ENCODE measurements at places on chromosomes 1 and 21.

DNA sequence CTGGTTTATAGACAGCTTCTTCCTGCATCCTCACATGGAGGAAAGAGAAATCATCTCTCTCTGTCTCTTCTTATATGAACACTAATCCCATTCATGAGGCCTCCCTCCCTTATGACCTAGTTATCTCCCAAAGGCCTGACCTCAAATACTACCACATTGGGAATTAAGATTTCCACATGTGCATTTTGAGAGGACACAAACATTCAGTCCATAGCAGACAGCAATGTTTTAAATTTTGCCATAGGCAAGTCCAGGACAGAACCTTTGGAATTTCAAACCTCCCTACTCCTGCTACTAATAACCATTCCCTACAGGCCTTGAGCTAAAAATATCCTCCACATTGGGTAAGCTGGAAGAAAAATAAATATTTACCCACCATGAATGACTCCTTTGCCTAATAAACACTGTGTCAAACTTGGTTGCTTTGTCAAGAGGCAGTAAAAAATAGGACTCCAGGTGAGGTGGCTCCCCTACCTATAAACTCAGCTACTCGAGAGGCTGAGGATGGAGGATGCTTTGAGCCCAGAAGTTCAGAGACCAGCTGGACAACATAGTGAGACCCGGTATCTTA, 113.7 kb downstream of the ZNF281 start:
- DNase-seq, result no peak

GRCh38 chr1:31701091-31701736, 2.6 kb downstream of the COL16A1 start:
- no peak for DNase-seq

DNA sequence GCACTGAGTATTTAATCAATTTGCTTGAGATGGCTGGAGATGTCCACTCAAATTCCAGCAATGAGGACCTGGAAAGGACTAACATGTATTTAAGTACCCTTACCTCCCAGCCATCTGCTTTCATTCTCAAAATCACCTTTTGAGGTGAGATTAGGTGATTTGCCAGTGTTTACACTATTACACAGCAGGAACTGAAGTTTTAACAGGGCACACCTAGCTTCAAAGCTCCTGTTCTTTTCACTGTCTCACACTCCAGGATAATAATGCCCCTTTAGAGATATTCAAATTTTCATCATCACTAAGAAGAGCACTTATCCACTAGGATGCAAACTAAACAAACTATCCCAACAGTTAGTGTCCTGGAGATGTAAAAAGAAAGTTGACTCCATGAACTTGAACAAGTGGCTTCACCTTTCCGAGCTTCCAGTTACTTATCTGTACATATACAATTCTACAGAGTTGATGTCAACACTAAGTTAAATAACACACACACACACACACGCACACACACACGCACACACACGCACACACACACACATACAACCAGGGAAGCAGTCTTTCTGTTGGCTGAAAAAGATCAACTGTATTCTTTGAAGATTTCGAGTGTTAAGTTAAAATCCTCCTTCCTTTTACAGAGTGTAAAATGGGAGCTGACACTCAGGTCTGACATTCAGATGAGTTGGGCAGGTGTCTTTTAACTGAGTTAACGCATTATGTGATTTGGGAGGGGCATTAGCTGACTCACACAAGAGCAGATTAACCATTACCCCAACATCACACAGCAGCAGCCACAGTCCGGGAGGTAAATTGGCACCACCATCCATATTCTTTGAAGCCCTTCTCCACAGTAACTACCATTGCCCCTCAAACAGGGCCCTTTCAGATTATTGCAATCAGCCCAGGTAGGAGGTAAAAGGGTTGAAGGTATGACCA, 15.5 kb upstream of the JAK1 start:
- DNase-seq, result no peak

DNA sequence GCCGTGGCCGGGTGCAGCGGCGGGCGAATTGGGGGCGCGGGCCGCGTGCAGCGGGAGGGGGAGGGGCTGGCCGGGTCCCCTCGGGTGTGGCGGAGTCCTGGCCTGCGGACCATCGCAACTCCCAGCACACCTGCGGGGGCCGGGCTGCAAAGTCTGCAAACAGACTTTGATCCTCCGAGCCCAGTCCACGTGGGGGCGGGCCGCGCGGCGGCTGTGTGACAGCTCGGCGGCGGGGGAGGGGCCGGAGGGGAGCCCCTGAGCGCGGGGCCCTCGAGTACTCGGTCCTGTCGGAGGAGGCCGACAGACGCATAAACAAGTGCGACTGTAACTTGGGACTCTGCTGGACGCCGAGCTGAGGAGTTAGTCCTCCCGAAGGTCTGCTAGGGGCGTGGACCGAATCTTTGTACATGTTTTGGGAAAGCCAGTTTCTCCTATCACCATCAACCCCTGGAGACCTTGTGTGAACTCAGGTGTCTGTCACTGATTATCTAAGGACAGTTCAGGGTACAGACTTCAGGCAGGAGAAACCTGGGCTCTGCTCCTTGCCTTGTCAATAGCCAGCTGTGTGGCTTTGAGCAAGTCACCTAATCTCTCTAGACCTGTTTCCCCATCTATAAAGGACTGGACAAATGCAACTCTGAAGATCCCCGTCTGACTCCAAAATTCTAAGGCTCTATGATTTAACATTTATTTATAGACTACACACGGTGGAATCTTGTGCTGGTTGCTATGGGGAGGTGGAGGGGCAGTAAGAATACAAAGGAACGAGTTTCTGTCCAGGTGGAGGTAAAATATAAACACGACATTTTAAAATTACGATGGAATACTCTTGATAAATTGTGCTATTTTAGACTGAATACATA, 710 bp upstream of the SLC30A1 start:
- DNase-seq, result no peak

DNA sequence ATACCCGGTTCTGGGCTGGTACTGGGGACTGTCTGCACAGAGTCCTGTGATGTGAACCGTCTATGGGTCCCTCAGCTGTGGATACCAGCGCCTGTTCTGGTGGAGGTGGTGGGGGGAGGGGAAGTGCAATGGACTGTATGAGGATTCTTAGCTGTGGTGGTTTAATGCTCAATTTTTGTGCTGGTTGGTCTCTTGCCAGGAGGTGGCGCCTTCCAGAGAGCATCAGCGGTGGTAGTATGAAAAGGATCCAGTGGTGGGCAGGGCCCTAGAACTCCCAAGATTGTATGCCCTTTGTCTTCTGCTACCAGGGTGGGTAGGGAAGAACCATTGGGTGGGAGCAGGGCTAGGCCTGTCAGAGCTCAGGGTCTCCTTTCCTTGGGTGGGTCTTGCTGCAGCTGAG, 89.4 kb upstream of the B3GALT2 start:
- no peak for DNase-seq

- DNase-seq, result no peak
Measured at GRCh38 chr1:155695072-155695471, 6.2 kb downstream of the DAP3 start.

GRCh38 chr21:45963232-45963570, 18.4 kb upstream of the COL6A1 start:
- no peak for DNase-seq

- DNase-seq, result no peak
Measured at GRCh38 chr21:44713130-44713529, 1.8 kb upstream of the TSPEAR start.

- DNase-seq, result no peak
Measured at GRCh38 chr1:117068580-117068979, 8.5 kb downstream of the TTF2 start.

GRCh38 chr1:96472471-96472870, 249.1 kb upstream of the PTBP2 start:
- no peak for DNase-seq

- no peak for DNase-seq
Measured at GRCh38 chr1:104768466-104768865, 1018.8 kb downstream of the AMY1C start.

DNA sequence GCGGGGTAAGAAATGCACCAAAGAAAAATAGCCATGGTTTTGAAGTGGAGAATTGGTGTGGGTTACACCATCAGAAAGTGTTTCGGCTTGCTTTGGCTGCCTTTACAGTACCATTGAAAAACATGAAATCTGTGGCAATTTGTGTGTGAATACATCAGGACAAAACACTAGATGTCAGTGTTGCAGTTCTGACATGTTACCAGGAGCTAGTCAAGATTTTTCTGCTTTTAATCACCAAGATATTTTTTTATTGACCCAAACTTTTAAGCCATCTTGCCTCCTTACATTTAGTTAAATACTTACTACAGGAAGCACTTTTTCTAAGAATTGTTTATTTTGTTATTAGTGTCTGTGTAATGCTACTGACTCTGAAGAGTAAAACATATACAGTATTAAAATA, 14.3 kb downstream of the RRP15 start:
- no peak for DNase-seq

DNA sequence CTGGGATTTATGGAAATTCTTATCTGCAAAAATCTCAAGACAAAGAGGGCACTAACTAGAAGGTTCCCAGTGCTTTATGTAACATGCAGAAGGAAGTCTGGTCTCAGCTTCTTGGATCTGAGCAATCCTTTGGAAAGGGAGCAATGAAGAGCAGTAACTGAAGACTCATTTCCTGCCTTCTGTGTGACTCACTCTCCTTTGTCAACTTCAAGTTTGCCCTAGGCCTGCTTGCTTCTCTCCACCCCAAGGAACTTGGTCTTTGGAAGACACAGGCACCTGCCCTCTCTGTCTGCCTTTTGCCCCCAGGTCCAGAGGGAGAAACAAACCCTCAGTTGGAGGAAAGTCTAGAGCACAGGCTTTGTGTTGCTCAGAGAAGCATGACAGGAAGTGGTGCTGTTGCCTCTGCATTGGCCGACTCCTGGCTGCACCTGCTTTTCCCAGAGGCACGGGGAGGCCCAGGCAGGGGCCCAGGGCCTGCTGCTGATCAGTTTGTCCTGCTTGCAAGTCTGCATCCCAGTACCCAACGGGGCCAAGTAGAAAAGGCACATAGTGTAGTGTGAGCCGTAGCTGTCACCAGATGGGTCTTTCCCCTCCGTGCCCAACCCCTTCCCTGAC, 137.2 kb downstream of the DHRS3 start:
- DNase-seq, result peak; percentile 68

GRCh38 chr1:211896958-211897357, 66.4 kb upstream of the LPGAT1 start:
- DNase-seq, result no peak

- DNase-seq, result no peak
Measured at GRCh38 chr1:204513117-204513716, 3.0 kb upstream of the MDM4 start.

- DNase-seq, result no peak
Measured at GRCh38 chr1:178580876-178581275, 68.0 kb downstream of the TEX35 start.

GRCh38 chr1:20078171-20078651, 8.2 kb downstream of the PLA2G5 start:
- peak; percentile 13 for DNase-seq

- no peak for DNase-seq
Measured at GRCh38 chr1:6208723-6209660, 3.1 kb downstream of the RNF207 start.

DNA sequence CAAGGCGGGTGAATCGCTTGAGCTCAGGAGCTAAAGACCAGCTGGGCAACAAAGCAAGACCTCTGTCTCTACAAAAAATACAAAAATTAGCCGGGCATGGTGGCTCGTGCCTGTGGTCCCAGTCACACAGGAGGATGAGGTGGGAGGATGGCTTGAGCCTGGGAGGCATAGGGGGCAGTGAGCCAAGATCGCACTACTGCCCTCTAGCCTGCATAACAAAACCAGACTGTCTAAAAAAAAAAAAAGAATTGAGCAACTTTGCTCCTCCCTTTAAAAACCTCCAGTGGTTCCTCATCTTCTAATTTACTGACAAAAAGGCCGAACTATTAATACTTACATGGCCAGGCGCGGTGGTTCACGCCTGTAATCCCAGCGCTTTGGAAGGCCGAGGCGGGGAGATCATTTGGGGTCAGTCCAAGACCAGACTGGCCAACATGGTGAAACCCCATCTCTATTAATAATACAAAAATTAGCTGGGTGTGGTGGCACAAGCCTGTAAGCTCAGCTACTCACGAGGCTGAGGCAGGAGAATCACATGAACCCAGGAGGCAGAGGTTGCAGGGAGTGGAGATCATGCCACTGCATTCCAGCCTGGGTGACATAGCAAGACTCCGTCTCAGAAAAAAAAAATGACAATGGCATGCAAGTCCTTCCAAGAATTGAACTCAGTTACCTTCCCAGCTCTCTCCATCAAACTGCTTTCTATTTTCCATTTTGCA, 4.4 kb downstream of the ACBD3 start:
- no peak for DNase-seq

DNA sequence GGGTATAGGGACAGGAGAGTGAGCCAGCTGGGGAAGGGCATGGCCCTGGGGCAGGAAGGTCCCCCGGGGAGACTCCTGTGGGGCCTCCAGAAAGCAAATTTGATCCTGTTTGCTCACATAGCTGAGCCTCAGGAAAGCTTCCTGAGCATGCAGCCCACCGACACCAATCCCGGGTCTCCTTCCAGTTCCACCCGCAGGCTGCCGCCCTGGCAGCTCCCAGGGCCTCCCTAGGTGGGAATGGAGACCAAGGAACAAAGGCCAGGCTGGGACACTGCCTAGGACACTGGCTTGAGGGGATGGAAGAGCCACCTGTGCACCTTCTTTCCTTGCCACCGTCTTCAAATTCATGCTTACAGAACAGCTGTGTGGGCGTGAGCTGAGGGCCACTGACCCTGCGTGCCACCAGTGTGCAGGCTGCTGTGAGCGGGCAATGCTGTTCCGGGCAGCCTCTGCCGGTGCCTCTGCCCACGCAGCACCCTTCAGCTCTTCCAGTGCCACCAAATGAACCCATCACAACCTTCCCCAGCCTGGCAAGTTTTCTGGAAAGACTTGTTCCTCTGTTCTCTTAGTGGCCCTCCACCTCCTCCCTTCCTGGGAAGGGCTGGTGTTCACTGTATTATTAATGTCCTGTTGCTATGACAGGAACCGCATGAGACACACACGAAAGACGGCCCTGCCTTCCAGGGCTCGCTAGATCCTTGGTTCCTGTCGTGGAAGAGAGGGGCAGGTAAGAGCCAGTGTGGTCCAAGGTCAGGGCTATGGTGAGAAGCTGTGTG, 53.6 kb downstream of the ACBD3 start:
- DNase-seq, result no peak

GRCh38 chr1:72253132-72253531, 29.2 kb downstream of the NEGR1 start:
- no peak for DNase-seq

DNA sequence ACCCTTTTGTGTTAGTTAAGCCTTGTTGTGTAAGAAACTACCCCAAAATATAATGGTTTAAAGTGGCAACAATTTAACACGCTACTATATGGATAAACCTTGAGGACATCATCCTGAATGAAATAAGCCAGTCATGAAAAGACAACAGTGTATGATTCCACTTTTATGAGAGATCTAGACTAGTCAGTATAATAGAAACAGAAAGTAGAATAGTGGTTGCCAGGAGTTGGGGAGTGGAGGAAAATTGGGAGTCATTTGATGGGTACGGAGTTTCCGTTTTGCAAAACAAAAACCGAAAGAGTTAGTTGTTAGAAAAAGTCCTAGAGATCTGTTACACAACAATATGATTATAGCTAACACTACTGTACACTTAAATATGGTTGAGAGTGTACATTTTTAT, 16.0 kb upstream of the CHIA start:
- DNase-seq, result no peak

DNA sequence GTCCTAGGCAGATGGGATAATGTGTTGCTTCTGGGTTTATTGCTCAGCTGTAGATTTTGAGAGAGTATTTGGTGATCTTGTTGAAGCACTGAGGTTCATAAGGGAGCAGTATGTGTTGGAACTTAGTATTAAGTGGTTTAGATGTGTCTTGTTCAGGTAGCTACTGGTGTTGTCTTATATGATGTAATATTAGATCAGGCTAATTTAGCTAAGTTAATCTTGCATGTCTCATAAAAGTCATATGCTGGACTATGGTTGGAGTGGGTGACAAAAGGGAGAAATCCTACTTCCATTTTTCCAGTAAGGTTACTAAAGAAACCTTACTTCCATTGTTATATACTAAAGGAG, 196.4 kb downstream of the CLEC20A start:
- no peak for DNase-seq

Measured in thymus (tissue), 14 donors.